ENCODE measurements at places on chromosomes 13 and 19.
A peak's percentile ranks its signal among the peaks of the same experiment; 100 is the strongest.

DNA sequence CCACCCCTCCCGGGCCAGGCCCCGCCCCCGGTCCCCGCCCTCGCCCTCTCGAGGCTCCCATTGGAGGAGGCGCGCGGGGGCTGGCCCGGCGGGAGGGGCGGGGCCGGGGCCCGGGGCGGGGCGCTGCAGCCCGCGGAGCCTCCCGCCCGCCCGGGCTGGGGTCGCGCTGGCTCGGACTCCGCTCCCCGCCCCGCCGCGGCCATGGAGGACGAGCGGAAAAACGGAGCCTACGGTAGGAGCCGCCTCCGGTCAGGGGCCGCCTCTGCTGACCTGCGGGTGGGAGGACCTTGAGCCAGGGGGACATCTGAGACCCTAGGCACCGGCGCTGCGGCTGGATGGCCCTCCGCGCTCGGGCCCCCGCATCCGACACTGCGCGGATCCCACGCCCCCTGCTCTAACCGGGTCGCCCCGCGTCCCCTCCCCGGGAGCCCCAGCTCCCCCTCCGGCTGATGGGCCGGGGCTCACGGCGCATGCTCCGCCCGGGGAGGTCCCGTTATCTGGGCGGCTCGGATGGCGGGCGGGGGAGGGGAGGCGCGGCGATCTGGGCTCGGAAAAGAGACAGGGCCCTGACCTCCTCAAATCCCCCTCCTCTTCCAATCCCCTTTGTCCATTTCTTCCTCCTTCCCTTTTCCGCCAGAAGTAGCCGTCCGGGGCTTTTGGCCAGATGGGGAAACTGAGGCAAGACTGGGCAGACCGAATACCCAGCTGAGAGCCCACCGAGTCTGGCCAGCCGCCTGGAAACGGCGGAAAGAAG, 15.4 kb upstream of the AP1M2 start:
- peak; percentile 77 for DNase-seq

DNA sequence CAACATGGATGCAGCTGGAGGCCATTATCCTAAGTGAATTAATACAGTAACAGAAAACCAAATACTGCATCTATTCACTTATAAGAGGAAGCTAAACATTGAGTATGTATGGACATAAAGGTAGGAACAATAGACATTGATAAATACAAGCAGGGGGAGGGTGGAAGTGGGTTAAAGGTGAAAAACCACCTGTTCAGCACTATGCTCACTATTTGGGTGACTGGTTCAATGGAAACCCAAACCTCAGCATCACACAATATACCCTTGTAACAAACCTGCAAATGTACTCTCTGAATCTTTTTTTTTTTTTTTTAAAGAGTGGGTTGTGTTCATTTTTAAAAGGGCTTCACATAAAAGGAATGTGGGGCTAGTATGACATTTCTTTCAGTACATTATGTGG, 26.9 kb upstream of the CPB2 start:
- DNase-seq = no peak

- DNase-seq = no peak
Observed at GRCh38 chr19:6006896-6007295, 29.0 kb upstream of the RANBP3 start.

DNA sequence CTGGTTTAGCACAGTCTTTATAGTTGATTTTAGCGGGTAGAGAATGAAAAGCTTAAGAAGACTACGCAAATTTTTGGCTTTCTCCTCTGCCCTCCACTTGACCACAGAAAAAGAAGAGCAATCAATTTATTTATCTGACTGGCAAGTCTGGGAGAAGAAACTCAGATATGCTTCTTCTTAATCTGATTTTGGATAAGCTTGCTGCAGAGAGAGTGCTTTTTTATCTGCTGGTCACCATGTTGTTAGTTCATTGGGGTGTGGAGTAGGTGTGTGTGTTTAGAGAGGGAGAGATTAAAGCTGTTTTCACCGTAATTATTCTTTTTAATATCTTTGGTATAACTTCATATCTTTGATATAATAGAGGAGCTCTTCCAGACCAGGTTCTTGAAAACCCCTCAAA, 471.4 kb upstream of the SLC10A2 start:
- no peak for DNase-seq

DNA sequence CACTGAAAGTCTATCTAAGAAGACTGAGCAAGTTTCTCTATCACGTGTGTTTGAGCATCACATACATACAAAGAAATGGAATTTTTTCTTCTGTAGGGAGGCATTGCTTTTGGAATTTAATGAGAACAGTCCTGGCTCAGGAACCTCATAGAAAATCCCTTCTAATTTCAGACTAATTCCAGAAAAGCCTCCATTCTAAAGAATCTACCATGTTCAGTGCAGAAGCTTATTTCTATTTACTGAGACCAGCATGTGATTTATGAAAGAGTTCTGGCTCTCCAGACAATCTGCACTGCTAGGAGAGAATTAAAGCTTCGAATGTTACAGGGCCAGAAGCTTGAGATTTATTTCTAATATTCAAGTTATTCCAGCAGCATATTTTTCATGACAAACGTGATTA, 186.8 kb downstream of the TBC1D4 start:
- DNase-seq = no peak
